PC-9 (cell line): ENCODE measurements at places on chromosomes 4 and X.

- no peak for DNase-seq
Observed at GRCh38 chr4:177079327-177079726, 230.3 kb upstream of the NEIL3 start.

GRCh38 chrX:2732076-2732475 is 19.8 kb upstream of the XG start:
- no peak for DNase-seq

DNA sequence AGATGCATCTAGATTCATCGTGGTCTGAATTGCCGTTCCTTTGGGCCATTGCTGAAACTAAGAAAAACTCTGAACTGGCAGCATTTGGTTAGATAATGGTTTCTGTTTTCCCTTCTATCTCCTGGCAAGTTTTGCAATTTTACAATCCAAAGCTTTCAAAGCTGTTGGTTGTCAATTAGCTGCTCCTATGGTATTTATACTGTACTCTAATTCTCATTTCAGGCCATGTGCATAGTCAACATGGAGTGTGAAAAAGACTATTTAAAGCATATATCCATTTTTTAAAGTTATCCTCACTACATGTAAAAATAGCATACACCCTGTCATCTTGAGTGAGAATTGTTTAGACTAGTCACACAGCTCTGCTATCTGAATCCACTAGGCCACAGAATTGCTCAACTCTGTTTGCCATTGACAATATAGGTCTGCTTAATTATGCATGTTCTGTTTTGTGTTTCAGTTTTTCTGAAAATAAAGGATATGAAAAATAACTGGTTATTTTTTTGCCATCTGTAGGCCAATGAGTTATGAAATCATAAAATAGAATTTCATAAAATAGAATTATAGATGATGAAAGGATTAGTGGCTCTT is 27.7 kb upstream of the TEC start:
- DNase-seq = no peak

- DNase-seq = peak; percentile 43
Observed at GRCh38 chrX:17737986-17738713, 857 bp downstream of the SCML1 start.

- DNase-seq = no peak
Observed at GRCh38 chr4:137278431-137278830, 253.9 kb downstream of the PCDH18 start.

DNA sequence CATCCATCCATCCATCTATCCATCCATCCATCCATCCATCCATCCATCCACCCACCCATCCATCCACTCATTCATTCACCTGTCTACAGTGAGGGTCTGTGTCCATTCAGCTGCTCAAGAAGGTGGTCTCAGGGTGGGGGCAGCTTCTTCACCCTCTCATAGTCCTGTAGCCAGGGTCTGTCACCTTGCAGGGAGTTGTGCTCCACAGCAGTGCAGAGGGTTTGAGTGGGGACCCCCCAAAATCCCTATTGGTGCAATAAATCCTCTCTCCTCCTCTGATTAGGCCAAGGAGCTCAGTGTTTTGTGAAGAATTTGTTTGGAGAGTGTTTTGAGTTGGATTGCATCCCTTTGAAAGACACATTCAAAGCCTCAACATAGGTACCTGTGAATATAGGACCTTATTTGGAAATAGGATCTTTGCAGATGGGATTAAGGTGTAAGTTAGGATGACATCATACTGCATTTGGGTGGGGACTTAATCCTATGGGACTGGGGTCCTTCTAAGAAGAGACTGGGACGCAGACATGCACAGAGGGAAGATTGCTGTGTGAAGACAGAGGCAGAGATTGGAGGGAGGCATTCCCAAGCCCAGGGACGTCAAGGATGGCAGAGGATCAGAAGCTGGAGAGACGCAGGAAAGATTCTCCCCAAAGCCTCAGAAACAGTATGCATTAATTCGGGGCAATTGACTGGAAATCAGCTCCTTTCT is 12.0 kb downstream of the P2RY8 start:
- DNase-seq = no peak

GRCh38 chrX:85963736-85964135 is 83.6 kb downstream of the CHM start:
- no peak for DNase-seq

DNA sequence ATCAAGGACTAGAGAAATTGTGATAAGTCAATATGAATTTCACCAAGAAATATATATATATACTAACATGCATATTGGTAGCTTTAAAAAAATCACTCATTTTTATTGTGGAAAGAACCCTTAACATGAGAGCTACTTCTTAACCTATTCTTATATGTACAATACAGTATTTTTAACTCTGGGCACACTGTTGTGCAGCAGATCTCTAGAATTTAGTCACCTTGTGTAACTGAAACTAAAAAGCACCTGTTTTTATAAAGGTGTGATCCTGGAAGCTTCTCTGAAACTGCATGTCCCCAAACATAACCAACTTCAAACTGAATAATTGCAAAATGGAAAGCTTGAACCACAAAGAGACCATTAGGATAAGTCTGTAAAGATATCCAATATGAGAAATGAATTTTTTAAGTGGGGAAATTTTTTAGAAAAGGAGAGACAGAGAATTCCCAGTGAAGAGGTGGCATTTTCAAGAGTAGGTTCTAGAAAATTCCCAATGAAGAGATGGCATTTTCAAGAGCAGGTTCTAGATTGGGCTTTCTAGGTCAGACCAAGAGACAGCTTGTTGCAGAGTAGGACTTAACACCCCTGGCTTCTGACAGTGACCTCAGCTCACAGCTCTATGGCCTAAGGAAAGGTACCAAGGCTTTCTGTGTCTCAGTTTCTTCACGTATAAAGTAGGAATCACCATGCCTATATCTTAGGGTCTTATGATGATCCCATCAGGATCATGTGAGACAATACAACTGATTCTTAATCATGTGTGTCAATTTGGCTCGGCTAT is 22.0 kb upstream of the PPARGC1A start:
- no peak for DNase-seq

GRCh38 chr4:77956917-77957316 is 94.3 kb downstream of the MRPL1 start:
- DNase-seq = no peak

- DNase-seq = no peak
Observed at GRCh38 chr4:94389595-94390267, 47.1 kb upstream of the HPGDS start.

DNA sequence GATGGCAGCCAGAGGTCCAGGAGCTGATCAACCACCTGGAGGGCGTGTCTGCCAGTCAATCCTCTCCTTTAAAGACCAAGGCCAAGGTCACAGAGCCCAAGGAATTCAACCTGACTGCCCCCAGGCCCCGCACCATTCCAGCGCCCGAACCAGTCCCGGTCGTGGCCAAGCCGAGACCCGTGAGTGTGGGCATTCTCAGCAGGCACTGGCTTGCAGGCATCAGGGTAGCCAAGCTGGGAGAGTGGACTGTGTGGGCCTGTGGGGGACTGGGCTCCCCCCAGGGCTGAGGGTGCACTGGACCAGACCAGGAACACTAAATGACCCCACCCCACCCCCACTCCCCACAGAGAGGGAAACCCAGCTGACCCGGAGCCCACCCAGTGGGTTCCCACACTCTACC is 23.8 kb upstream of the RNF4 start:
- DNase-seq = no peak

- no peak for DNase-seq
Observed at GRCh38 chr4:122908223-122908622, 14.2 kb downstream of the NUDT6 start.

- DNase-seq = peak; percentile 23
Observed at GRCh38 chr4:76090241-76090691, 15.8 kb downstream of the ART3 start.

- no peak for DNase-seq
Observed at GRCh38 chr4:70701271-70701670, 12.9 kb downstream of the UTP3 start.

GRCh38 chr4:81601358-81601694 is 129.6 kb upstream of the RASGEF1B start:
- no peak for DNase-seq

- no peak for DNase-seq
Observed at GRCh38 chr4:72110886-72111285, 79.1 kb downstream of the NPFFR2 start.

GRCh38 chr4:42513748-42514492 is 116.6 kb downstream of the SHISA3 start:
- DNase-seq = no peak

DNA sequence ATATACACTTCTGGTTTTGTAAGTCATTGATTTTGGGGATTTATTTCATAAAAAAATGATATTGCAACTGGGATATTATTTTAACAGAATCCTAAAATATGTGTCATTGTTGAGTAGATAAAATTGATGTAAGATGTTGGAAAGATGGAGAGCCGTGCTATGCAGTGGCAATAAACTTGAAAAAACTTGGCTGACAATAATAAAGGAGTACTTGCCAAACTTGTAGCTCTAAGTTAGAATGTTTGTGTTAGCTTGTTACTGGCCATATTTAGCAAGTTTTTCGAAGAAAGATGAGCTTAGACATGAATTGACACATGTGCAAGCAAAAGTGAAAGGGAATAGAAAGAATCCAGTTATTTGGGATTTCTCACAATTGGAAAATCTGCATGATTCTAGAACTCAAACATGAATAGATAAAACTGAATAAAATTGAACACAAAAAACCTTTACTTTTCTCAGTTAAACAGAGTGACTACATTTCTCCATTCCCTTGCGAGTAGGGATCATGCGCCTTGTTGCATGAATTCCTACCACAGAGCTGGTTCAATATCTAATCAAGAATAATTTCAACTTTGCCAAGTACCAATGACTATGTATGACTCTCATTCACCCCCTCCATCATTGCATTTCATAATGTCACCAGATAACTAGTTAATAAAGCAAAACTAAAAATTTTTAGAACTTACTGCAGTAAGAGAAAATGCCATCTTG is 327.8 kb downstream of the CAMK2D start:
- no peak for DNase-seq

DNA sequence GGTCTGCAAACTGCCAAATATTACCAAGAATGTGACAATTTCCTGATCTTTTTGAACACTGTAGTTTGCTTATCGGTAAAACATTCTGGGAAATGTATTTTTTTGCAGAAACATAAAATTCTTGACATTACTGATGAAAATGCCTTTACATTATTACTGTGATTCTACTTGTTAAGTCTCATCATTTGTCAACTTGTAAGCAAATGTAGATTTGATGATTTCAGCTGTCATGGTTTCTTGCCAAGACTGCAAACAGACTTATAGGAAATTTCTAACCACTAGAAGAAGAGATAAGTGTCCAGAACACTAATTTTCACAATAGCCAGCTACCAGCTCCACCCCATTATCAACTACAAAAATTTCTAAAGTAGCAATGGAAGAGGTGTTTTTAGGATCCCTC is 560.4 kb downstream of the STPG2 start:
- DNase-seq = no peak

DNA sequence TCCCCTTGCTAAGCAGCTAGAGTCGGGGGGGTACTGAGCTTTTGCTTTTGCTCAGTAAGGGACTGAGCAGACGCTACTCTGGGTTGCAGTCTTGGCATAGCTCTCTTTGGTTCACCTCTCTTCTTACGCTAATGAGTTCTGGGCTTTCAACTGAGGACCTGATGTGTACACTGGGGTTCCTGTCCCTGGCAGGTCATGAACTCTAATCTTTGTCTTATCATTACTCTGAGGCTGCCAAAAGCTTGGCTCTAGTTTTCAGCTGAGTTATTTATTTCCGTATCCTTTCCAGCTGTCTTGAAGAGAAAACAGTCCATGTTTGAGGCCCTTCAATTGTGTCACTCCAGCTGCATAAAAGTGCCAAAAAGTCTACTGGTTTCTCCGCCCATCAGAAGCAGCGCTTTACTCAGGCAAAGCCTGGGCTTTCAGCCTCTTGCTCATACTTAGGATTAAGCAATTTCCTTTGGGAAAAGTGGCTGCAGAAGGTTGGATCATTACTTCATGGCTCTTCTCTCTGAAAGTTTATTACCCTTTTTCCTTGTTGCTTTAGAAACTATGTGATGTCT is 121.0 kb upstream of the STOX2 start:
- no peak for DNase-seq
